ENCODE measurements at places on chromosomes 5 and 9.
A peak's percentile ranks its signal among the peaks of the same experiment; 100 is the strongest.

GRCh38 chr5:6291961-6292360, 86.4 kb downstream of the MED10 start:
- DNase-seq = peak; percentile 52

GRCh38 chr5:95113489-95113888, 171.4 kb downstream of the MCTP1 start:
- no peak for DNase-seq

DNA sequence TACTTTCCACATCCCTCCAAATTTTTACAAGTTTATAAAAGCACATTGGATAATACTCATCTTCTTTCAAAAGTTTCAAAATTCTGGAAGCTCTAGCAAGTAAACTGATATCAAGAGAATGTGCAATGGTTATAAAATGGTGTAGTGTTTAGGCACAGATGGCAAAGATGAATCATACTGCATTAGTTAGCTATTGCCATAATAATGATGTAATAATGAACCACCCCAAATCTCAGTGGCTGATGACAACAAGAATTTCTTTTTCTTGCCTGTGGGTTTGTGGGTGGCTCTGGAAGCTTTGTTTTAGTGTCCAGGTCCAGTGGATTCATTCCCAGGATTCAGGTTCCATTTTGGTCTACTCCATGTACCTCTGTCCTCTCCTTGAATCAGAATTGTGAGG, 319.0 kb downstream of the BRINP1 start:
- no peak for DNase-seq

DNA sequence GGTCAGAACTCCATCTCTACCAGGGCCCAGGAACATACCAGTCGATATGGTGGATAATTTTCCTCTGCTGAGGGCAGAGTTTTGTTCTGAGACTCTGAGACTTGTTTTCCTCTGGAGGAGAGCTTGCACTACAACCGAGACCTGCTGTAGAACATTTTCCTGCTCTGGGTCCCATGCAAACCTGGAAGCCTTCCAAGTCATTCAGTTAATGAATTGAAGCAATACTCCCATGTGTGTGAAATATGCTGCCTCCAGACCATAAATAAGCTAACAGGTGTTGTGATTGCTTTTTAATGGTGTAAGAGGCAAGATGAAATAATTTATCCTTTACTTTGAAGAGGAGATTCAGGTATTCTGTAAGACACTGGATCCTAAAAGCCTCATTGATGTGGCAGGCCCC, 372.8 kb downstream of the TMEM167A start:
- DNase-seq = no peak

DNA sequence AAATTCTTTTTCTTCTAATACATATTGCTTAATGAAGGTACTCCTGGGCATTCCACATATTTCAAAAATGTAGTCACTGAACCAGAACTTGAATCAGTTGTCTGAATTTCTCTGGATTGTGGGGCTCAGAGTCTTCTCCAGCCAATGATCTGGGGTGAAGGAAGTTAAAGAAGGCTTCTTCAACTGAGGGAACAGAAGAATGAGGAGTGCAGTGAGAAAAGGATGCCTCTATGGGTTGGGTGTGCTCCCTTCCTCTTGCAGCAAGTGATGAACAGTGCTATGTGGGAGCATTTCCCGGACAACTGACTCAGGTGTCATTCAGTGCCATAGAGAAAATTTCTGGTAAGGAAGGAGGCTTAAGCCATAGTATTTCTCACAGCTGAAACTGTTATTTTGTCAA, 7.9 kb downstream of the LNPEP start:
- no peak for DNase-seq

- DNase-seq = no peak
These were observed 55.6 kb upstream of the TESK1 start for GRCh38 chr9:35549441-35549840.

GRCh38 chr9:115208501-115208900, 90.5 kb upstream of the TNC start:
- DNase-seq = no peak

GRCh38 chr5:138869763-138870500, 5.2 kb downstream of the LRRTM2 start:
- DNase-seq = no peak

DNA sequence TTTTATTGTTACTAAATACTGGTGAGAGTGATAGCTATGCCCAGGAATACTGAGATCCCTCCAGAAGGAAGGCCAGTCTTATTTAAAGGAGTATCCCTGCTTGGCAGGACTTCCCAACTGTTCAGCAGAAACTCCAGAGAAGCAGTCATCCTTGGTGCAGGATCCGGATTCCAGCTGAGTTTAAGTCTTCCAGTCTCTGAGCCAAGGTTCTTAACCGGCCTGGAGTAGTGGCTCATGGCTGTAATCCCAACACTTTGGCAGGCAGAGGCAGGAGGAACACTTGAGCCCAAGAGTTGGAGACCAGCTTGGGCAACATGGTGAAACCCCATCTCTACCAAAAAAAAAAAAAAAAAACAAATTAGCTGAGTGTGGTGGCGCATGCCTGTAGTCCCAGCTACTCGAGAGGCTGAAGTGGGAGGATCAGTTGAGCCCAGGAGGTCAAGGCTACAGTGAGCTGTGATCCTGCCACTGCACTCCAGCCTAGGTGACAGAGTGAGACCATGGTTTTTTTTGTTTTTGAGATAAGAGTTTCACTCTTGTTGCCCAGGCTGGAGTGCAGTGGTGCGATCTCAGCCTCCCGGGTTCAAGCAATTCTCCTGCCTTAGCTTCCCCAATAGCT, 7.6 kb downstream of the NAIF1 start:
- no peak for DNase-seq

DNA sequence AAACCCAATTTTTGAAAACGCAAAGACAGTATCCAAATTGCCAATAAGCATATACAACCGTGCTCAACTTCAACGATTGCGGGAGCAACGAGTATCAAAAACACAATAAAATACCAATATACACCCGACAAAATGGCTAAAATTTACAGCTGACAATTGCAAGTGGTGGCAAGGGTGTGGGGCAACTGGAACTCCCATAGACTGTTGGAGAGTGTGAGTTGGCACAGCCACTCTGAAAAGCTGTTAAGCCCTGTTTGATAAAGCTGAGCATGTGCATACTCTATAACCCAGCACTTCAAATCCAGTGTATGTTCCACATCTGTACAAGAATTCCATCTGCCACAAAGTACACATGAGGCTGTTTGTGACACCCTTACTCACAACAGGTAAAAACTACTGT, 20.3 kb upstream of the NKD2 start:
- no peak for DNase-seq

DNA sequence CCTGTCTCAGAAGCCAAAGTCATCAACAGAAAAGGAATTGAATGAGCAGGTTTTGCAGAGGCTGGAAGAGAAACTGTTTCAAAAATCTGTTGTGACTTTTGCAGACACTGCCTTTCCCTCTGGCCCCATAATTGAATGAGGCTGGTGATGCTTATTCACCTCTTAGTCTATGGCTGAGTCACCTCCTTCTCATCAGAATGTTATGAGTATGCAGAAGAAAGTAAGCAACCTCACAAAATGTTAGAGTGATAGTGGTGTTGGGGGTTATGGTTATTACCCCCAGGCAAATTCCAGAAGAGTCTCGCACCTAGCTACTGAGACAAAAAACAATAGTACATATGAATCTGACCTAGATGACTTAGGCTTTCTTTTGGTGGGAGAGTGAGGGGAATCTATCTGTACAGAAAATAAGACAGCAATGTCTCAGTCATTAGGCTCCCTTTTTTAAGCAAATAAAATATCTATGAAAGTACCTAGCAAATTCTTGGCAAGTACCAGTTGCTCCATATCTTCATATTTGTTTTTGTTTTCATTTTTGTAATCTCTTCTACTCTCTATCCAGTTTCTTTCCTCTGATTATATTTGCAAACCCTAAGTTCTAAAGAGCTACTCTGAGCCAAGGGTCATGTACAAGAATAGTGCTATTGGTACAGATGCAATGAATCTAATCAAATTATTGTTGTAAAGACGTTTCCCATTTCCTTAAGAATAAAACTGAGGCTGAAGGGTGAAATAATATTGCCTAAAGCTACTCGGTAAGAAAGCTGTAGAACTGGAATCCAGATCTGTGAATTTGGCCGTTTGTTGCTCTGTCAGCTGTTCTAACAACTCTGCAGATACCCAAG, 498.1 kb upstream of the TNC start:
- no peak for DNase-seq

GRCh38 chr9:737400-738120, 103.9 kb upstream of the DMRT1 start:
- no peak for DNase-seq

- DNase-seq = no peak
These were observed 85.0 kb downstream of the STK10 start for GRCh38 chr5:172102913-172103626.

DNA sequence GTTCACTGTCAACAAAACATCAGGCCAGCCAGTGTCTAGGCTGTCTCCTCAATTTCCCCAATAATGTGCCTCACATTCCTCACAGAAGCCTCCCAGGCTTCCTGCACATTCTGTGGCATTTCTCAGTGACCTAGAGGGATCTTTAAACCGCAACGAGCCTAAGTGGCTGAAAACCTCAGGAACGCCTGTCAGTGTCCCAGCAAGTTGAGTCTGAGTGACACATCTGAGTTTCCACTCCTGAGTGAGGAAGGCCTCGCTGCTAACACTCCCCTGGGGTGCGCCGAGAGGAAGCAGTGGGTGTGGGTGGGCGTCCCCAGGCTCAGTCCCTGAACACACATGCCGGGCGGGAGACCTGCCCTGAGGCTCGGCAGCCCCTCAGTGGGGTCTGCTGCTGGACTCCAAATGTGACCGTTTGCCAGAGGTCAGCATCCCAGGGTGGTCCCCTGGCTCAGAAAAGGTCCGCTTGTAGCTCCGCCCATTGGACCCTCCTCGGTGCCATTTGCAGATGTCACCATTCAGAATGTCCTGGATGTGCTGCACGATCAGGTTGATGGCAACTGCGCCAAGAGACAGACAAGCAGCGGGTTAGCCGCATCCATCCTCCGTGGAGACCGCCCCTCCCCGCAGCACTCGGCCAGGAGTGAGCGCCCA, 6.3 kb downstream of the UCK1 start:
- no peak for DNase-seq

- DNase-seq = no peak
These were observed 2.1 kb downstream of the ANXA1 start for GRCh38 chr9:73153793-73154227.

GRCh38 chr5:150649108-150650020, 8.9 kb downstream of the SYNPO start:
- DNase-seq = no peak

- DNase-seq = no peak
These were observed 352.2 kb downstream of the PLK2 start for GRCh38 chr5:58107704-58108103.

DNA sequence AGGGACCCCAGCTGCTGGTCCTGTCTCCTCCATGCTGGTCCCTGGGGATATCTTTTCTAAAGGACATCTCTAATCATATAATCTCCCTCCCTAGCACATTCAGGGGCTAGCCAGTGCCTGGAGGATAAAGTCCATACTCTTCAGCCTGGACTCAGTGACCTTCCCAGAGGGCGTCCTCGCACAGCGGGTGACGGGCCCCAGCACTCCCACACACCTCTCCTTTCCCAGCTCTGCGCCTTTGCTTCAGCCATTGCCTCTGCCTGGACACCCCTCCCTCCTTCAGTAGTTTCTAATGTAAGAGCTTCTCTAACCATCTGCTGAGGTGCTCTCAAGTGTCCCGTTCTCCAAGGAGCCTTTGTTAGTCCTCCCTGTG, 15.2 kb upstream of the TNIP1 start:
- DNase-seq = peak; percentile 24

GRCh38 chr5:158801893-158802292, 297.8 kb downstream of the EBF1 start:
- no peak for DNase-seq

DNA sequence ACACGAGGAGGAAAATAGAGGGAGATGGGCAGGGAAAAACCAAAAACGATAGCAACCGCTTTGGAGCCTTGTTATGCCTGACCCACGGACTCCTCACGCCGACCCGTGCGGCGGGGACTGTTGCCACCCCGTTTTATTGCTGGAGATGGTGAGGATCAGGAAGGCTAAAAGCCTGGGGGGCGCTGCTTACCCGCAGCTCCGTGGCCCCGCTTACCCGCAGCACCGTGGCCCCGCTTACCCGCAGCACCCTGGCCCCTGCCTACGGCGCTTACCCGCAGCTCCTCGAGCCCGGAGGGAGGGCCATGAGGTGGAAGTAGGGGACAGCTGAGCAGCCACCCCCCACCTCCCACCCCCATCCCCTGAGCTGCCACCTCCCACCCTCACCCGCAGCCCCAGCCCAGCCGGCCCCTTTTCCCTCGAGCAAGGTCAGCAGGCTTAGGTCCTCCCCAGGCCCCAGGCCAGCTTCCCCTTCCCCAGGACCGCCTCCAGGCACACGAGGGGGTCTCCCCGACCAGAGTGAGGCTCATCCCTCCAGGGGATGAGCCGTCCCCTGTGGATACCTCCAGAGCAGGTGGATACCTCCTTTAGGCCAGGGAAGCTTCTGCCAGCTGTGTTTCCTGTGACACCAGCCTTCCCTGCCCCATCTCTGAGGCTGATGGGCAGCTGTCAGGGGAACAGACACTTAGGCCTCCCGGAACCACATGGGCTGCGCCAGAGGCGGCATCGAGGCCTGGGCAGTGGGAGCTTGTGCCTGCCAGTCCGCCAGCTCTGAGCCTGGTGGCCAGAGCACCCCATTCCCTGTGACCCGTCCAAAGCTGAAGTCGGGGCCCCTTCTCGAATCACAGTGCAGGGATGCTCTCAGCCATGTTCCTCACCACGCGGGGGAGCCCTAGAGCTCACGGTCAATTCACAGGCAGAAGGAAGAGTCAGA, 92.3 kb downstream of the LMX1B start:
- peak; percentile 57 for DNase-seq
